ENCODE measurements at places on chromosomes 5 and 9.

DNA sequence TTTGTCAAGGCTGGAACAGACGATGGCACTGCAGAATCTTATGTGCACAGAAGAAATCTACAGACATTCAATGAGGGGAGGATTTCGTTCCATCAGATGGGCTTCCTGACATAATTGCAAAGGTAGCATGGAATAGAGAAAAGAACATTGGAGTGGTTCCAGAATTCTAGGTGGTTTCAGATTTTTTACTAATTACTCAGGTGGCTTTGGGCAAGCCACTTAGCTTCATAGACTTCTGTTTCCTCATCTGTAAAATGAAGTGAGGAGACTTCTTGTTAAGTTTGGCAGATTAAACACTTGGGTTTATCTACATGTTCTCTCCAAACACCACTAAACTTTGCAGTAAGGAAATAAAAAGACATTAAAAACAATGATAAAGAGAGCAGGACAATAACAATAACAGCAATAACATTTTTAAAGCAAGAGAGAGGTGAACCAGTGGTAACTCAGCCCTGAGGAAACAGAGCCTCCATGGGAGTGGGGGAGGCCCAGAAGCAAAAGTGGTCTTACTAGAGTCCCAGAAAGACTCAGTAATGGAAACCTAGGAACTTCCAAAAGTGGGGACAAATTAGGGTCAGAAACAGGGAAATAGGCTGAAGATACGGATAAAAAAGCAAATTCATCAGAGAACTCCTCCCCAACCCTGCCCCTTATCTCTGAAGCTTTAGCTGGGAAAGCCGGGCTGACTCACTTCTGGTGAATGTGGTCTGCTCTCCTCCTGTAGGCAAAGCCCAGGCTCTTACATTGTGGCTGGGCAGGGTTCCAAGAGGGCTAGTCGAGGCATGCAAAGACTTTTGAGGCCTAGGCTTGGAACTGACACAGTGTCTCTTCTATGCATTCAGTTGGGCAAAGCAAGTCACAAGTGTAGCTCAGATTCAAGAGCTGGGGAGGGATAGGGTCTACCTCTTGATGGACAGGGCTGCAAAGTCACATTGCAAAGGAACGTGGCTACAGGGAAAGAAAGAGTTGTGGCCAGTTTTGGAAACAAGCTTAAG lies 11.8 kb upstream of the ACTBL2 start:
- peak; percentile 2 for DNase-seq

DNA sequence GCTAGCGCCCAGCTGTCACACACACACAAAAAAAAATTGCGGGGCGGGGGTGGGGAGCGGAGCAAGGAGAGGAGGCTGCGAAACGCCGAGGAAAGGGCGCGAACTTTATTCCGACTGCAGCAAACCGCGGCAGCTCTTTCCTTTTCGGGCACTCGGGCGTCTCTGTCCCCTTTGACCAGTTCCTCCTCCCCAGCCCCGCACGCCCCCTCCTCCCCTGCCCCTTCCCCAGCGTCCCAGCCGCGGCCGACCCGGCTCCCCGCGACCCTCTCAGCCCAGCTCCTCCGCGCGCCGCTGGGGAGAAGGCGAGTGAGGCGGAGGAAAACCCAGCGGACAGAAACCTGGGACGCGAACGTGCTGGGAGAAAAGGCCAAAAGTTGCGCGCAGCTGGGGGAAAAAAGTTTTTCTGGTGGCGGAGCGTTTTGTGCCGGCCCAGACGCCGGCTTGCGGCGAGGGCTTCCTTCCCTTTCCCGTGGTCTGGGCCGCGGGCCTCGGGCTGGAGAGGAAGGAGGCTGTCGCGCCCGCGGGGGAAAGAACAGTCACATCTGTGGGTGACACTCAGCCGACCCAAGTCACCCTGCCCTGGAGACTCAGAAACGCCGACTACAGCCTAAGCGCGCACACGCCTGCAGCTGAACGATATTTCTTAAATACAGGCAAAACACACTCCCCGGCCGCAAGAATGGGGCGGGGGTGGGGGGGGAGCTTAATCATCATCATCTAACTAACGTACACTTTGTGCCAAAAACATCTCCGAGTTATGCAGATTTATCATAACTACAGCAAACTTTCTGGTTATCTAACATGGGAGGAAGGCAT lies 1.1 kb upstream of the BNC2 start:
- peak; percentile 8 for DNase-seq

DNA sequence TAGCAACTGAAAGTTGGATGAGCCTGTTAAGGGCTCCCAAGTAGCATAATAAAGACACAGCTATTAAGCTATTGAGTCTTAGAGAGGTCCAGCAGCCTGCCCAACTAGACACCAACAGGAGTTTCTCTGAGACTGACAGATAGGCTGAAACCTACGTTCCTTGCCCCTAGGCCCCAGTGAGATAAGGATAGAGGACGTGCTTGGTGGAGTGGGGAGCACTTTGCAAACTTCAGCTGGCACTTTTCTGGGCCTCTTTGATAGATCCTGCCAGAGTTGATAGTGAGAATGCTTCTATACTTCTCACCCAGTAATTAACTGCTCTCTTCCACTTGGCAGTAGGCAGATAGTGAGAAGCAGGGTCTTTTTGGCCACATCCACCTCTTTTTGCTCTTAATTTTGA lies 20.8 kb upstream of the CTNNA1 start:
- DNase-seq, result no peak

GRCh38 chr9:14670718-14671117 lies 22.5 kb downstream of the ZDHHC21 start:
- no peak for DNase-seq

Measured in stimulated activated CD8-positive, alpha-beta memory T cell treated with anti-CD3 and anti-CD28 coated beads, Interleukin-2, amount 100 ng/mL, for 1 hour (primary cell).